ENCODE measurements at places on chromosomes 12 and 14.

DNA sequence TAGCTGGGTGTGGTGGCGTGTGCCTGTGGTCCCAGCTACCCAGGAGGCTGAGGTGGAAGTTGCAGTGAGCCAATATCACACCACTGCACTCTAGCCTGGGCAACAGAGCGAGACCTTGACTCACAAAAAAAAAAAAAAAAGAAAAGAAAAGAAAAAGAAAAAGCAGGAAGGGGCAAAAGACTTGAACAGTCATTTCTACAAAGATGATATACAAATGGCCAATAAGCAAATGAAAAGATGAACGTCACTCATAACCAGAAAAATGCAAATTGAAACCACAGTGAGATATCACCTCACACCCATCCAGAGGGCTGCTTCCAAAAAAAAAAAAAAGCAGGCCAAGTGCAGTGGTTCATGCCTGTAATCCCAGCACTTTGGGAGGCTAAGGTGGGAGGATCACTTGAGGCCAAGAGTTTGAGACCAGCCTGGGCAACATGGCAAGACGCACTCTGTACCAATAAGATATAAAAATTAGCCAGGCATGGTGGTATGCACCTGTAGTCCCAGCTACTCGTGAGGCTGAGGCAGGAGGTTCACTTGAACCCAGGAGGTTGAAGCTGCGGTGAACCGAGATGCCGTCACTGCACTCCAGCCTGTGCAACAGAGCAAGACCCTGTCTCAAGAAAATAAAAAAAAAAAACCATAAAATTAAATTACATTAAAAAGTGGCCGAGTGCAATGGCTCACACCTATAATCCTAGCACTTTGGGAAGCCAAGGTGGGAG is 20.5 kb downstream of the UBC start:
- no peak for DNase-seq

DNA sequence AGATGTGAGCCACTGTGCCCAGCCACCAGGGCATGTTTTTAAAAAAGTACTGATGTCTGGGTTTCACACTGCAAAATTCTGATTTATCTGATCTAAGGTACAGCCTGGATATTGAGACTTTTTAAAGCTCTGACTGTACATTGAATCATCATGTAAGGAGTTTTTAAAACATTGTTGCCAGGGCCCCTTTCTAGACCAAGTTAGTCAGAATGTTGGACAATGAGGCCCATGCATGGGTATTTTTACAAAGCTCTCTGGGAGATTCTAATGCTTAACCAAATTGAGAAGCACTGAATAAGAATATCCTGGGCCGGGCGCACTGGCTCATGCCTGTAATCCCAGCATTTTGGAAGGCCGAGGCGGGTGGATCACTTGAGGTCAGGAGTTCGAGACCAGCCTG is 16.7 kb downstream of the TMEM19 start:
- DNase-seq: no peak

GRCh38 chr14:97299661-97300060 is 502.5 kb downstream of the VRK1 start:
- DNase-seq: no peak

GRCh38 chr12:119227292-119227691 is 48.6 kb downstream of the HSPB8 start:
- DNase-seq: no peak
